NCI-H187 treated with DMSO at 0.1 percent for 48 hours (cell line): ENCODE measurements at places on chromosomes 7 and 10.

DNA sequence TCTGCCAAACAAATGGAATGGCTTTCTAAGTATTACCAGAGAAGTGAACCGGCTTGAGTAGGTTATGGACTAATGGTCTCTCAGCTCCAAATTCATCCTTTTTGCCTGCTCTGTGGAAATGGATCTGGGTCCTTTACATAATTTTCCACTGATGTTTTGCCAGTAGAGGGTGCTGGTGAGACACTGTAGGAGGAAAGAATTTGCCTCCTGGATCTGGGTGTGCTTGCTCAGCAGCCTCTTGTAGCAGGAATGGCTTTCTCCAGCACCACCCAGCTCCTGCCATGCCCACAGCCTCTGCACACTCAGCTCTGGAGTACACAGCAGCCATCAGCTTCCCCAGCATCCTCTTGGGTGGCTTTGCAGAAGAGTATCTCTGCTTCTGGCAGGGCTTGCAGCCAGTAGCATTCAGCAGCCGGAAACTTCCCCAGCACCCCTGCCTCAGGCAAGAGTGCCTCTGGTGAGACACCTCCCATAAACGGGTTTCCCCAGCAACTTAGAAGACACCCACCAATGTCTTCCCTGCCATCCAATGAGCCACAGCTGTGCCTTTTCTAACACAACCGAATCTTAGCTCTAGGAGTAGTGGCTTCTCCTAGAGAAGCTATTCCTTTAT lies 235.0 kb upstream of the PLPP4 start:
- DNase-seq, result no peak

DNA sequence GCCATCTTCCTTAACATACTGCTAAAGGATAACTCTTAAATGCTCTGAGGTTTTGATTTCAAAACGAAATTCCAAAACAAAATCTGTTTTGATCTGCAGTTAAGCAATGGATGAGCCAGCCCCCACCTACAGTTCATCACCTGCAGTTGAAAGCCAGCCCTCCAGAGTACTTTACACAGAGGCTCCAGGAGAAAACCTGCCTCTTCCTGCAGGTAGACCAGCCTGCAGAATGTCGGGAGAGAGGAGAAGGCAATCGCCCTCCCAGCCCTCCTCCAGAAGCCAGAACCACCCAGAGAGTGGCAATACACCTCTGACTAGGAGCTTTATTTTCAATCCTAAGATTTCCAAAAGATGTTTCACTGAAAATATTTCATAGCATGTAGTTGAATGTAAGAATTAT lies 798.1 kb downstream of the GATA3 start:
- no peak for DNase-seq

DNA sequence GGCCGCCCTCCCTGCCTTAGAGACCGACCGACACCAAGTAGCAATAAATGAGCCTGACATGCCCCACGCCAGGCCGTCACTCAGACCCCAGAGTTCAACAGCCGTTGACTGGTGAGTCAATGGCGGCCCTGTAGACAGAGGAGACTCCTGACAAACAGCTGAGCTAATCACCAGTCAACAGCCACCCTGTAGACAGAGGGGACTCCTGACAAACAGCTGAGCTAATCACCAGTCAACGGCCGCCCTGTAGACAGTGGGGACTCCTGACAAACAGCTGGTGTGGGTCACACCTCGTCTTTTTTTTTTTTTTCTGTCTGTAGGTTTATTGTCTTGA lies 16.9 kb upstream of the KNDC1 start:
- DNase-seq, result no peak

DNA sequence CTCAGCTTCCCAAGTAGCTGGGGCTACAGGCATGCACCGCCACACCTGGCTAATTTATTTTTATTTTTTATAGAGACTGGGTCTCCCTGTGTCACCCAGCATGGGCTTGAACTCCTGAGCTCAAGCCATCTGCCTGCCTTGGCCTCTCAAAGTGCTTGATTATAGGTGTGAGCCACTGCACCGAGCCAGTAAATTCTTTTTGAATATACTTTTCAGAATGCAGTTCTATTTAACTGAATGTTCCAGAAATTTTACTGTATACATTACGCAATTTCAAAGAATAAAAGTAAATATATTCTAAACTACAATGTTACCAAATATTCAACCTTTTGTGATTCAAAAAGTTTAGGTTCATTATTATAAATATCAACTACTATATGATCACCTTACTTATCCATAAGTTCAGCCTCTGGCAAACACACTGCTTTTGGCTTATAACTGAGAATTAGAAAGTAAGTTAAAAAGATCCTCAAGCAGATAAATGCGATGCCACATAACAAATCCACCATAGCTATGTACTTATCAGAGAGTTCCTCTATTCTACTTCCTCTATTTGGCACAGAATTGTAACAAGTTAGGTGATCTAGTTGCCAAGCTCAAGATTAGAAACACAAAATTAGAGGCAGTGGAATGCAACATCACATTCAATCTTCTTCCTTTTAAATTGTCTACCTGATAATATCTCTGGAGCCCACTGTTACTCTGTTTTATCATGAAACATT lies 118.2 kb downstream of the ANK3 start:
- DNase-seq, result no peak

GRCh38 chr7:138125598-138126111 lies 49.4 kb downstream of the AKR1D1 start:
- no peak for DNase-seq
